ENCODE measurements at places on chromosomes 2 and 18. TPM values are rescaled to one million over a fixed set of nuclear protein-coding genes. Genes with fewer than 3 reads are reported as not detected.

GRCh38 chr18:32443033-32443705, 27.5 kb downstream of the GAREM1 start:
- H3K4me1 ChIP-seq = peaks cover 47% of the 10 kb centered on the region
- H3K27me3 ChIP-seq = no peaks in the 10 kb centered on the region
- no peak overlapping the region for H3K4me3 ChIP-seq

DNA sequence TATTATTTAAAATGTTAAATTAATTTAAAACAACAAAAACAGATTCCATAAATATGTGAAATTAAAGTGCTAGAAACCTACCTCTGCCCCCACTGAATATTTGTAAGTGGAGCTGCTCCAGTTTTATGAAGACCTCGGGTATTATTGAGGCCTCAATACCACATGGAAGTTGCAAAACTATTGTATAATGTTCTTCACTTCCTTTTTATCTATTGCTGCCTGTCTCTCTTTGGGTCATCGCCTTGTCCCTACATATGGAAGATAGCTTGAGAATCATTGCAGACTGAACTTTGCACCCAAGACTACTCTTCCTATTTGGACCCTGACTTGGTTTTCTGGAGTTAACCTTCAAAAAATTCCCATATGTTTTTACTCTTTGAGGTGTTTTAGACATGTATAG, 212.1 kb upstream of the NETO1 start:
- H3K4me1 ChIP-seq = no peaks in the 10 kb centered on the region
- H3K36me3 ChIP-seq = no peaks in the 10 kb centered on the region
- no peaks in the 10 kb centered on the region for H3K27me3 ChIP-seq

CYP26B1 gene
- total RNA-seq = 4.9 TPM

DNA sequence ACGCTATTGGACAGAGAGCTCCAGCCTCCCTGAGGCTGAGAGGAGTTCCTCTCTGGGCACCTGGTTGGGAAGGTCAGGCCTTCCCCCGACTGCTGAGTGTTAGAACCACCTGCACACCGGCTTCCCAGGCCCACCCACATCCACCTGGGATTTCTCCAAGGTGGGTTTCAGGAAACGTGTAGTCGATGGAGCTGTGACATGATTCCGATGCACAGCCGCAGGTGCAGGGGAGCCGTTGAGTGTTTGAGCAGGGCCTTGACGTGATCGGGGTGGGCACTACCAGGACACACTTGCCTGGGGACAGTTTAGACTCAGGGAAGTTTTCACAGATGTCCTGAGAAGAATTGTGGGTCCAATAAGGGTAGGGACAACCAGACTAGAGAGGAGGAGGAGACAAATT, 21.8 kb upstream of the GIGYF2 start:
- no peaks in the 10 kb centered on the region for H3K36me3 ChIP-seq
- H3K4me3 ChIP-seq = no peak overlapping the region
- no peaks in the 10 kb centered on the region for H3K27me3 ChIP-seq
- peaks cover 4% of the 10 kb centered on the region for H3K4me1 ChIP-seq
- no peak for DNase-seq
- no peak overlapping the region for H3K27ac ChIP-seq
